ENCODE measurements at places on chromosomes 3 and 15.

- DNase-seq: no peak
Measured at GRCh38 chr15:101439920-101440319, 49.6 kb downstream of the PCSK6 start.

DNA sequence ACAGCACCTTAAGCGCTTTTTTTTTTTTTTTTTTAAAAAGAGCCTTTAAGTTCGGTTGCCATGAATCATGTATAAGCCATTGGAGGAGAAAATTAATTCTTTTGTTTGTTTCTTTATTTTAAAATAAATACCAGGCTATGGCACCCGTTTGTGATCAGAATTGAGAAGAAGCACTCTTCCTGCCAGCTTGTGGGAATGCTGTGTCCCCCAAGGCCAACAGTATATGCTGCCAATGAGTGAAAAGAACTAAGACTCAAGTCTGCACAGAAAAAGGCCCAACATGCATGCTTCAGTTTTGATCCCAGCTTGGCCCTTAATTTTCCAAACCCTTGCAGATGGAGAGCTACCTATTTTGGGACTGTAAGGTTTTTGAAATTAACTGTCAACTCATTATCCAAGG, 90.5 kb downstream of the LRRC3B start:
- no peak for DNase-seq

DNA sequence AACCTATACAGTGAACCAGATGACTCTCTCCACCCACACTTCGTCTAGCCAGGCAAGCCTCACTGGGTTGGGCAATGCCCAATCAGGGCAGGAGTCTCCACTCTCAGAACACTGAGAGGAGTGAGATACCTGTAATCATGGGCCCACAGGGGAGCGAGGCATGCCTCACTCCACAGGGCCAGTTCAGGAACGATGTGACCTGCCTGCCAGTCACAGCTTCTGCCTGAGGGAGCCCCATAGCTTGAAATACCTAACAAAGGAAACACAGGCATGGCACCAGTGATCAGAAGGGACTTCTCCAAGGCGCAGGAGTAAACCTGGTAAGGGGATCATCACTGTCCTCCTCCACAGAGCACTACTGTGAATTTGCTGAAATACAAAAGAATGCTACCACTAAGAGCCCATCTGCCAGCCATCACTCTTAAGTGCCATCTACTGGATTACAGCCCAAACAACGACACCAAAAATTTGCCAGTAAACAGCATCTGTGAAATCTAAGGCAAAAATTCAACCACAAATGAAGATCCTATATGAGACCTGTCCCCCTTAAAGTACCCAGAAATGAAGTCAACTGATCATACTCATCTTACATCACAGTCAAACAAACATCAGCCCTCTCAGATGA, 689.9 kb upstream of the SEMA6D start:
- DNase-seq: no peak

GRCh38 chr3:177935047-177935446, 601.2 kb upstream of the KCNMB2 start:
- no peak for DNase-seq

GRCh38 chr3:54188176-54188791, 65.9 kb downstream of the CACNA2D3 start:
- peak; percentile 35 for DNase-seq

- DNase-seq: no peak
Measured at GRCh38 chr15:20645956-20646355, 104.4 kb upstream of the GOLGA6L6 start.

DNA sequence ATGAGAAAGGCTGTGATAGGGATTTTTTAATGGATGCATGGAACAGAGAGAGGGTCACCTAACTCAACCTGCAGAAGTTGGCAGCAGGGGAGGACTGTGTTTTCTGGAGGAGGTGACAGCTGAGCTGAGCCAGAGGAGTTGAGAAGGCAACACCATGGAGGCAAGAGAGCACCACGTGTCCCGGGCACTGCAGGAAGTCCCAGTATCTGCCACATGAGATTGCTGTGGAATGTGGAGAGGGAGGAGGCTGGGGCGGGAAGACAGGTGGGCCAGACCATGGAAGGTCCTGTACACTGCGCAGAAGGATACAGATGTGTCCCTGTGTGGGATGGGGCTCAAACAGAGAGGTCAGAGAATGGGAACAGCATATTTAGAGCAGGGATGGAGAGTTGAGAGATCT, 15.3 kb downstream of the MESP1 start:
- DNase-seq: no peak

DNA sequence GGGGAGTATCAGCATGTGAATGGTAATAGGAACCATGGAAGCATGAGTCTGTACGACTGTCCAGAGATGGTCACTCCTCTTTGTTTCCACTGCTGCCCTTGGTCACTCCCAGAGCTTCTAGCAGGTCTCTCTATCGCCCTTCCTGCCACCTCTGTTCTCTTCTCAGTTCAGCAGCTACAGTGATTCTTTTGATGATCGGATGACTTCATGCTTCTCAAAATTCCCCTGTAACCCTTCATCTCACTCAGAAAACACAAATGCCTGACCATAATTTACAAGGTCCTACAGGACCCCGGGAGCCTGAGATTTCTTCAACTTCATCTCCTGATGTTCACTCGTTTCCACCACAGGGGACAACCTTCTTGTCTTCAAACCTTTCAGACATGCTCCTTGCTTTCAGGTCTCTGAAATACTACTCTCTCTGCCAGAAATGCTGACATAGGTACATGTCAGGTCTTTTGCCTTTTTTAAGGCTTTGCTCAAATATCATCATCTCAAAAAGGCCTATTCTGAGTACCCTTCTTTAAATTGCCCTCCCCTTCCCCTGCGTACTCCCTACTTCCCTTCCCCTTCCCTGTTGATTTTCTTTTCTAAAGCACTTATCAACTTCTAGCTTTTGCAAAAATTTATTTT, 42.1 kb upstream of the BHLHE40 start:
- DNase-seq: no peak

DNA sequence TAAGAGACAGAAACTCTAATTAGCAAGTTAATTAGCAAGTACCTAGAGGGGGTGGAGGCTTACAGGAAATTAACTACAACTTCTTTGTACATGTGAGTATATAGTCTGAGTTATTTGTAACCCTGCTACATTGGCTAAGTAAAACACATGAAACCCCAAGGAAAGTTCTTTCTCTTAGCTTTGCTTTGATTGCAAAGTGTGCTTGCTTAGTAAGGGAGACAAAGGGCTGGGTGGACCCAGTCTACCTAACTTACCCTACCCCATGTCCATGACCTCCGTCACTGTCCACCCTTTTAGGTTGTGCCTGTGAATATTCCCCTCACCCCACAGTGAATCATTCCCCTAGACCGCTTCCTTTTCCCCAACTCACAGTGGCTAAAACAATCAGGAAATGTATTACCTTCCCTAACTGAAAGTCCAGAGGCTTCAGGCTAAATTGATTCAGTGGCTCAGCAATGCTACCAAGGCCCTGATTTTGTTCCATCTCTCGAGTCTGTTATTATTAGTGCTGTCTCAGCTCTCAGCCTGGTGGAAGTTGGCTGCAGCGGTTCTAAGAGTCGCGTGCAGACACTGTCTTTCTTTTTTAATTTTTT, 31.1 kb upstream of the RYR3 start:
- DNase-seq: no peak

- no peak for DNase-seq
Measured at GRCh38 chr3:173045770-173046382, 95.2 kb downstream of the SPATA16 start.
